ENCODE measurements at places on chromosomes 12 and 14.

- no peak for DNase-seq
These were observed 2.7 kb downstream of the PRPH start for GRCh38 chr12:49297695-49298060.

GRCh38 chr14:104096751-104097700 lies 11.5 kb downstream of the ASPG start:
- DNase-seq, result no peak

DNA sequence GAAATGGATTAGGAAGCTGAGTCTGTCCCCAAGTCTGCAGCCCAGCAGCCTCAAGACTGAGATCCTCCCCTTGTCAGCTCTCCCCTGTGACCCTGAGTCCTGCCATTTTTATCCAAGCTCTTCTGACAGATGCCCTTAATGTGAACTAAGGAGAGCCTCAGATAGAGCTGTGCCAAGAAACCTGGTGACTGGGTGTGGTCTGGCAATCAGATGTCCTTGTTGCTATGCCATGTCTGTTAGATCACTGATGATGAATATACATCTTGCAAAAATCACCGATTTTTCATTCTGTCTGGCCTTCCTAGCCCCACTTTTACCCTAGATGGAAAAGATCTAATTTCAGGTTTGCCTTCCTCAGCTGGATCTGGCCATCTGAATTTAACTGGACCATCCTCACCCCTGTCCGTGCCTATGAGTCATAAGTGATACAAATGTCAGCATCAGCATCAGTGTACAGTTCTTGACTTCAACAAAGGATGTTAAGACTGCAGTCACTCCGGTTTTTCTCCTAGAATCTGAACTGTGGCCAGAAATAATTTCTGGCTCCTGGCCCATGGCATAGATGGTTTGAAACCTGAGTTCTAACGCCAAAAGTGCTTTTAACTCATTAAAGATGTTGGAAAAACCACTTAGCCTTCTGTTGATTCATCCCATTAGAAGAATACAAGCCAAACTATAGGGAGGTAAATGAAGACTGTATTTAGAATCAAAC lies 61.2 kb upstream of the GRIP1 start:
- no peak for DNase-seq

- DNase-seq, result no peak
These were observed 108.1 kb downstream of the TTLL5 start for GRCh38 chr14:75769047-75769685.

GRCh38 chr14:72928872-72929271 lies 2.6 kb downstream of the DCAF4 start:
- no peak for DNase-seq

DNA sequence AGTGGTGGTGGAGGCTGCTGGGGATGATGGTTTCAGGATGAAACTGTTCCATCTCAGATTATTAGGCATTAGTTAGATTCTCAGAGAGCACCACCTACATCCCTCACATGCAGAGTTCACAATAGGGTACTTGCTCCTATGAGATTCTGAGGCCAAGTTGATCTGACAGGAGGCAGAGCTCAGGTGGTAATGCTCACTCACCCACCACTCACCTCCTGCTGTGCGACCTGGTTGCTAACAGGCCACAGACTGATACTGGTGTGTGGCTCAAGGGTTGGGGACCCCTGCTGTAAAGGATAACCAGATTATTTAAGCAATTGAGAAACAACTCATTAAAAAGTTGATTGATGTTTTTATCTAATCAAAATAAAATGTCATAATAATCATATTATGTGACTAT lies 248.5 kb downstream of the RERGL start:
- no peak for DNase-seq

DNA sequence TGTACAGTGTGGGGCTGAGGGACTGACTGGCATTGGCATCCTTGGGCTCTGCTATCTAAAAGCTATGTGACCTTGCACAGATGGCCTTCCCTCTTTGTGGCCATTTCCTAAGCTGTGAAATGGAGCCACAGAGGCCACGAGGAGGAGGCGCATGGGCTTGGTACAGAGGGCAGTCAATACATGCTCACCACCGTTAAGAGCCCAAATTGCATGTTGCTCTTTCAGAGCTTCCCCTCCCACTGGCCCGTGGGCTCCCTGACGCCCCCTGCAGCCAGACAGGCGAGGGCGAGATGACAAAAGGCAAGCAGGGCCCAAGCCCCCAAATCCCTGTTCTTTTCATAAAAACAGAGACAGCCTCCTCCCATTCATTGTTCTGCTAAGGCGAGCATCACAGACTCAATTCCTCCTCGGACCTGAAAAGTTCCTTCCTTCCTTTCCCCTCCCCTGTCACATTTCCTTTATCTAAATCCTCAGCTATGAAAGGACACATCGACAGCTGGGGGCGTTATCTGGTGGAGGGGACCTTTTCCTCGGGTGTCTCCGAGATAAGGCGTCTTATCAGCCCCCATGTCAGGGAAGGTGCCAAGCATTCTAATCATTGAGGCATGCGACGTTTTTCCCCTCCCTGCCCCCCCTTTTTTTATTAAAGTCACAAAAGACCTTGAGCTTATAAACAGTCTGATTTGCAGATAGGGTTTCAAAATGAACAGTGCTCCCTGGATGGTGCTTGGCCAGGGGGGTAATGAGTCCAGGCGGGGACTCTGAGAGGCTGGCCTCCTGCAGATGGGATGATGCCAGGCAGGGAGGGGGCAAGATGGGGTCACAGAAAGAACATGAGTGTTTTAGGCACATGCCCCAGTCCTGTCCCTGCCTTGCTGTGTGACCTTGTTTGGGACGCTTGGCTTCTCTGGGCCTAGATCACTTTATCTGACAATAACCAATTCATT lies 26.4 kb downstream of the FAM222A start:
- peak; percentile 6 for DNase-seq
